ENCODE measurements at places on chromosomes 5 and 9.

DNA sequence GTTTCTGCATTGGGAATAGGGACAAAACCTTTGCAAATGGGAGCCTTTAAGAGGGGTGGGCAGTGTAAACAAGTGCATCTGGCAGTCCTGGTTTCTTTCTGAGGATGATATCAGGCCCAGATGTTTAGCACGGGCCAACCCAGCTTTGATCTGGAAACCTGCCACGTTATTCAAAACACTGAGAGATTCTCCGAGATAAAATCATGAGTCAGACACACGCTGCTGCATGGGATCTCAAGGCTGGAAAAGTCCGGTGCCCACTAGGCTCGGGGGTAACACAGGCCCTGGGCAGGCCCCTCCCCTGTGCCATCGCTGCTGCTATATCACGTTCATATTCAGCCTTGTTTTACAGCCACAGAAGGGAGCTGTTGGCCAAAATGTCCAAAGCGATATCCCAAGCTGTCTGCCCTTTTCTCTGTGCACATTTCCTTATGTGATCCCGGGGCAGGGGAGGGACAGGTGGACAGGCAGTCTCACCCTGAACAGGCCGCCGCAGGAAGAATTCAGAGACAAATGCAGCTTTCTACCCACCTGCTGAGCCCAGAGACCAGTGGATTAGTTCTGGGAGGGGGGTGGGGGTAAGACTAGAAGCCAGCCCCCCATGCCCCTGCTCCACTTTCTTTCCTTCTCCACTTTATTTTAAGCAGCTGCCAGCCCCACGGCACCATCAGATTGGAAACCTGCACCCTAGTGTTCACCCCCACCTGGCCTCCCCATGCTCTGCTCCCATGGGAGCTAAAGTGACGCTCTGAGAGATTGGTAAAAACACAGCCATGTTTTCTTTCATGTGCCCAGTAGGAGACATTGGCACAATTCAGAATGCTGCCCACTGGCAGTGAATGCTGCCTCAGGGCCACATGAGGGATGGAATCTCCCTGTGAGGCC, 63.1 kb downstream of the TMOD1 start:
- DNase-seq: no peak

GRCh38 chr5:168946363-168946762, 354.6 kb downstream of the SLIT3 start:
- peak; percentile 65 for DNase-seq

DNA sequence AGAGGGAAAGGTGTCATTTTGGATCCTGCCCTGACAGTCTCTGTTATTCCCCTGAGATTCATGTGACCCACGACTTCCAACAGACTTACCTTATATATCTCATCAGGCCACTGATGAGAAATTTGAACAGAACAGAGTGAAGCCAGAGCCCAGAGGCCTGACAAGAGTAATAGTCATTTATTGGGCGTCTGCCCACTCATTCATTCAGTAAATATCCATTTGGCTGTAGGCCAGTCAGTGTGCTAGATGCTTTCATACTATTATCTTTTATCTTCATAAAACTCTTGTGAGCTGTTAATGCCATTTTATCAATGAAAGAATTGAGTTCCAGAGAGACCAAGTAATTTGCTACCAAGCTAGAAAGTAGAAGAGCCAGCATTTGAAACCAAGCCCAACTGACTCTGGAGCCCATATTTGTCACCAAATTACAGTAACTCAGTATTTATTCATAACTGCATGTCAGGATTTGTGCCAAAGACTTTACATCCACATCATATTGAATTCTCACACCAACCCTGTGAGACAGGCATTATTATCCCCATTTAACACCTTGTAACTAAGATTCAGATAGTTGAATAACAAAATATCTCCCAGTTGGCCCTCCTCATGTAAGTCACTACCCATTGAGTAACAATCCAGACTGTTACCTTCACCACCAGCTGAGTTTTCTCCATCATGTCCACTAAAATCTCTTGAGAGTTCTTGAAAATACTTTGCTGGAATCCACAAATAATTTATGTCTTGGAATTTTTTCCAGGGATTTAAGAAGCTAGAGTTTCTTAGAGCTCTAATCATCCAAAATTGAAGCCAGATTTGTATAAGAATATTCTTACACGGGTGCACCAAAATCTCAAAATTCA, 2.5 kb downstream of the PTPDC1 start:
- no peak for DNase-seq

GRCh38 chr5:142856269-142856782, 86.1 kb downstream of the ARHGAP26 start:
- no peak for DNase-seq

DNA sequence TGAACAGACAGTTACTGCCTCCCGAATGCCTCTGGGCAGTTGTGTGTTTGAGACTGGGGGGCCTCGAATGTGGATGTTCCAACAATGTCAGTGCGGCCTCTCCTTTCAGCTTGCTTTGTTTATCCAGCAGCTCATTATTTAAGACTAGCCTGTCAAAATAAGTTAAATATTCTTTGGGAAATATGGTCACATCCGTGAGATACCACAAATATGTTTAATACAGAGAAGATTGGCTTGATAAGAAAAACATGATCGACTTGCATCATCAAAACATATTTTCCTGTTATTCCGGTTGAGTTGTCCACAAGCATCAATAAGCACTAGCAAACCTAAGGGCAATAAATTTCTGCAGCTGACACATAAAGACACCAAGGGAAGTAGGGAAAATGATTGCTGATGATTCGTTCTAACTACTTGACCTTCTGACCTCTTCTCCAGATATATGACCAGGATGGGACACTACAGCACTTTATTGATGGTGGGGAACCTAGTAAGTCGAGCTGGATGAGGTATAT, 66.5 kb downstream of the PRDM6 start:
- no peak for DNase-seq

Measured in WTC11 (cell line).